Effector memory CD8-positive, alpha-beta T cell (primary cell): ENCODE measurements at places on chromosomes 11 and 22.

DNA sequence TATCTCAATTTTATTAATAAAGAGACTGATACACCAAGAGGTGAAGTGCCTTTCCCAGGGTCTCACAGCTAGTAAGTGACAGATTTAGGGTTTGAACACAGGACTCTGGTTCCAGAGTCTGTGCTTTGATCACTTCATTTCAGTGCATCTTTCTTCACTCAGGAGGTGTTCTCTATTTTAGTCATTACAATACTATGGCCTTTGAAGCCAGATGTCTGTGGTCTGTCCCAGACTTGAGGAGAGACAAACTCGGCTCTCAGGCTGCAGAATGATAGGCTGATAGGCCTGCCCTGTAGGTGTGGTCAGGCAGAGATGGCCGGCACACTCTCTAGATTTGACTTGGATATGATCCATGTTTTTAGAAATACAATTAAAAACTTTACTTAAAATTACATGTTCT is 478.5 kb upstream of the CCDC90B start:
- no peak for DNase-seq

GRCh38 chr11:119108146-119108856 is 1.2 kb downstream of the C2CD2L start:
- no peak for DNase-seq

DNA sequence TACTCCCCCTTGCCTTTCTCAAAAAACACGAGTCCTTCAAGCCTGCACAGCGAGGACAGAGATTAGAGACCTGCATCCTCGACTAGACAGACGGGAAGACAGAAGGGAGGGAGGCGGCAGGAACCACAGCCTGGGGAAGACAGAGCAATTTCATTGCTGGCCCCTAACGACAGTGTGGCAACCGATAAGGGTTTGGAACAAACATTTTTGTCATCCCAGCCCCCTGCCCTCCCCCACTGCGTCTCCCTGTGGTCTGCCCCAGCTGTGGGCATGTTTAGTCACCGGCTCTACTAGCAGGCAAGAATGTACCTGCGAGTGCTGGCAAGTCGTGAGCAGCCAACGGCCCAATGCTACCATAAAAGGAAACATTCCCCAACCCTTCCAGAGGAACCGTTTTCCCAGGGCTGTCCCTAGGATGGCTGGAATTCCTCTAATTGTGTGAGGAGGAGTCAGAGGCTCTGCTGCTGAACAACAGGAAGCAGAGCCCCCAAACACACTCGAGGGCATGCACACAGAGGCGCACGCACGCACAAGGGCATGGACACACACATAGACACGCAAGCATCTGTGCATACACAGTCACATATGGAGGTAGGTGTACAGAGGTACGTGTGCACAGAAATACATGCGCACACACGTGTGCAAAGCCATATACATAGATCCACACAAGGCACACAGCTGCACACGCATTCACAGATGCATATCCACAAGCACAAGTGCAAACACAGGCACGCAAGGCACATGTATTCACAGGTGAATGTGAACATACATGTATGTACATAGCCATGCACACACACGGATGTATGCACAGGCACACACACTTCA is 58.3 kb downstream of the MYH9 start:
- DNase-seq, result peak; percentile 73

- no peak for DNase-seq
Observed at GRCh38 chr11:133934096-133934495, 22.7 kb downstream of the IGSF9B start.

- DNase-seq, result no peak
Observed at GRCh38 chr11:48005136-48005535, 24.8 kb downstream of the PTPRJ start.

DNA sequence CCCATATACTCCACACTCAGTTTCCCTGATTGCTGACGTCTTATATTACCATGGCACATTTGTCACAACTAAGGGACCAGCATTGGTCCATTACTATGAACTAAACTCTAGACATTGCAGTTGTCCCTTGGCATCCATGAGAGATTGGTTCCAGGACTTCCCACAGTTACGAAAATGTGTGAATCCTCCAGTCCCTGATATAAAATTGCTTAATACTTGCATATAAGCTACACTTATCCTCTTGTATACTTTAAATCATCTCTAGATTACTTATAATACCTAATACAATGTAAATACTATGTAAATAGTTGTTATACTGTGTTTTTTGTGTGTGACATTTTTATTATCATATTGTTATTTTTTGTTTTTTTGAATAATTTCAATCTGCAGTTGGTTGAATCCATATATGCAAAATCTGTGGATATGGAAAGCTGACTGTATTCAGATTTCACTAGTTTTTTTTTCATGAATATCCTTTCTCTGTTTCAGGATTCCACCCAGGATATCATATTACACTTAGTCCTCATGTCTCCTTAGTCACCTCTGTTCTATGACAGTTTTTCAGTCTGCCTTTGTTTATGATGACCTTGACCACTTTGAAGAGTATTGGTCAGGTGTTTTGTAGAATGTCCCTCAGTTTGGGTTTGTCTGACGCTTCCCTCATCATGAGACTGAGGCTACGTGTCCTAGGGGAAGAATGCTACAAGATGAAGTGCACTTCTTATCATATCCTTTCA is 55.3 kb downstream of the INSC start:
- DNase-seq, result no peak

DNA sequence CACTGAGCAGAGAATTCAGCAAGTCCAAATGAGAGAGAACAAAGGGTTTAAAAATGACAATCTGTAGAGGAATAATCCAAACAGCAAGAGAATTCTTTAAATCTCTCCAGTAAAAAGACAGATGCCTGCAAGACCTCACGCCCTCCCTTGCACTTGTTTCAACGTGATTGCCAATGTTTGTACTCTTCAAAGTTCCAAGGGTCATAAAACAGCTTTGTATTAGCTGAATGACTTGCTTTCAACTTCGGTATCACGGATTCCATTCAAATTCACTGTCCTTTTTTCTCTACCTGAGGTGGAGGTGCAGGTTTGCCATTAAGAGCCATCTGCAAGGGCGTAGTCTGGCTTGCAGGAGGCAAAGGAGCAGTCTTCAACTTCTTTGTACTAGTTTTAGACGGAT is 41.1 kb upstream of the CHRNA10 start:
- DNase-seq, result no peak

DNA sequence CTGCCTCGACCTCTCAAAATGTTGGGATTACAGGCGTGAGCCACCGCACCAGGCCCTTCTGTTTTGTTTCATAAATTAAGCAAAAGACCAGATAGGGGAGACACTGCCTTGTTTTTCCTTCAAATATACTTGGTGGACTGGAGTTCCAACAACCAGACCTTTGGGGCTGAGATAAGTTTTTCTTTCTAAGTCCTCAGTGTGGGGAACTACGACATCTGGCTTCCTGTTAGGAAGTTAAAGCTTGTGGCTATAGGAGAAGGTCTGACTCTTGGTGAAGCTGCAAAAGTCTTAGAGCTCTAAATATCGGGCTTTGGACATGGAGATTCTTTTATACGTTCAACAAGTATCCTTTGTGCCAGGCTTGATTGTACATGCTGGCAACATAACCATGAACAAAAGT is 64.1 kb upstream of the EED start:
- DNase-seq, result no peak

- no peak for DNase-seq
Observed at GRCh38 chr11:69369210-69369825, 75.4 kb downstream of the MYEOV start.

- no peak for DNase-seq
Observed at GRCh38 chr11:74773476-74773875, 24.8 kb downstream of the RNF169 start.

DNA sequence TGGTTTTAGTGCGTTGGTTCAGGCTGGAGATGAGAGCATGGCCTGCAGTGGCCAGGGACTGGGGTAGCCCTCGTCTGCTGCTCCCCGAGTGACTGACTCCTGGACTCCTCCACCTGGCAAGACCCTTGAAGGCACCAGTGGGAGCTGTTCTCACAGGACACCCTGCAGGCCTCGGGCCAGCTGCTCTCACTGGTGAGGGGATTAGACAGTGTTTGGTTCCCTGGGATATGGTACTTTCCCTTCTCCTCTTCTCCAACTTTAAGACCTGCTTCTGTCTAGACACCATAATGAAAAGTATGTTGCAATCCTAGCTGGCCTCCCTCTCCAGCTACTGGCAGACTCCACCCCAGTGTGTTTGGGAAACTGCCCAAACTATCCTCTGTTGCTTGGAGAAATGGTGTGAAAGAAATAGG is 168.8 kb upstream of the CADM1 start:
- no peak for DNase-seq

DNA sequence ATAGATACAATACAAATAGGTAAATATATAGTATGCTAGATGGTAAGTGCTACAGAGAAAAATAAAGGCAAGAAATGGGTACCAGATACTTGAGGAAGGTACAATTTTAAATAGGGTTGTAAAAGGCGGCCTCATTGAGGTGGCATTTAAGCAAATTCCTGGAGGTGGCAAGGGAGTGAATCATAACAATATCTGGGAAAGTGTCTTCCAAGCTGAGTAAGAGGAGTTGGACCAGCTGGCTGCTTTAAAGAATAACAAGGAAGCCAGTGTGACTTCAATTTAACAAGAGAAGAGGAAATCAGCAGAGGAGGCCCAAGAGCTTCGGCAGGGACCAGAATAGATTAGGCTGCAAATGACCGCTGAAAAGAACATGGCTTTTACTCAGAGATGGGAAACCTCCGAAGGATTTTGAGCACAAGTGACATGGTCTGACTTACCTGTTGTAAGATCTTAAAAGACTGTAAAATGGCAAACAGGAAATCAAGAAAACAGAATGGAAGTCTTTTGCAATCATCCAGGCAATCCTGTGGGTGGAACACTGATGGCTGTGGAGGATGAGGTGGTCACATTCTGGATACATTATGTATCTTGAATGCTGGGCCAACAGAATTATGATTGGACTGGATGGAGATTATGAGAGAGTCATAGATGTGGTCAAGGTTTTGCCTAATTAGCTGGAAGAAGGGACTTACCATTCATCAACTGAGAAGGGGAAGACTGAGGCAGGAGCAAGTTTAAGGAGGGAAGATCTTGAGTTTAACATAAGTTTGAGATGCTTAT is 77.2 kb downstream of the RDX start:
- no peak for DNase-seq

DNA sequence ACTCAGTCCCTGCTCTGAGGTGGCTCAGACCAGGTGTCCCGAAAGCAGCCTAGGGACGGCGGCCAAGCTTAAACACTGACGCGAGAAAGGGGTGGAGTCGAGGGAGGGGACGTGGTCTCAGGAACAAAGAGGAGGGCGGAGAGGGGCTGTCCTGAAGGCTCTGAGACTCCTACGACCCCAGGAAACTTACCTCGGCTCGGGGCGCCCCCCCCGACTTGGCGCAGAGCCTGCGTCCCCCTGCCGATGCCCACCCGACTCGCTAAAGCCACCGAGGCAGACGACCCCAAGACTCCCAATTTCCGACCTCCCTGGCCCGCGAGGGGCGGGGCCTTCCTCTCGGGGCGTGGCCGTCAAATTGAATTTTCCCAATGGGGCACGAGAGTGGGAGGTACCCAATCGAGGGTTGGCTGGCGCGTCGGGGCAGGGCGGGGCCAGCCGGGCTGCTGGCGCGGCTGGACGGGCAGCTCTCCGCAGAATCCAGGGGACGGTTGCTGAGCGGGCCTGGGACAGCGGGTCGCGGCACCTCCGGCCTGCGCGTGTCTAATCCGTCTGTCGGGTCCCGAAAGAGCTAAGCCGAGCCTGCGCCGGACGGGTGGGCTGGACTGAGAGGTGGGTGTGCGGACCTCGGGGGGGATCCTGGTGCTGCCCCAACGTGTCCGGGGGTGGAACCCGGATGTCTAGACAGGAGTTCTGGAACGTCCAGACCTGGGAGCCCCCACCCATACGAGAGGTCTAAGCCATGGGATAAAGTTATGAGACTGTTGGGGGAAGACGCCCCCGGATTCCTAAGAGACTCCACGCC is at the start of gene SMTN:
Gene SMTN, plus strand, starts transcription at position 471 of the 802 bp plus-strand sequence. CDS start 1,941 bp downstream, outside the sequence.
- DNase-seq, result peak; percentile 89

- no peak for DNase-seq
Observed at GRCh38 chr22:41563051-41563711, 2.4 kb downstream of the CSDC2 start.

DNA sequence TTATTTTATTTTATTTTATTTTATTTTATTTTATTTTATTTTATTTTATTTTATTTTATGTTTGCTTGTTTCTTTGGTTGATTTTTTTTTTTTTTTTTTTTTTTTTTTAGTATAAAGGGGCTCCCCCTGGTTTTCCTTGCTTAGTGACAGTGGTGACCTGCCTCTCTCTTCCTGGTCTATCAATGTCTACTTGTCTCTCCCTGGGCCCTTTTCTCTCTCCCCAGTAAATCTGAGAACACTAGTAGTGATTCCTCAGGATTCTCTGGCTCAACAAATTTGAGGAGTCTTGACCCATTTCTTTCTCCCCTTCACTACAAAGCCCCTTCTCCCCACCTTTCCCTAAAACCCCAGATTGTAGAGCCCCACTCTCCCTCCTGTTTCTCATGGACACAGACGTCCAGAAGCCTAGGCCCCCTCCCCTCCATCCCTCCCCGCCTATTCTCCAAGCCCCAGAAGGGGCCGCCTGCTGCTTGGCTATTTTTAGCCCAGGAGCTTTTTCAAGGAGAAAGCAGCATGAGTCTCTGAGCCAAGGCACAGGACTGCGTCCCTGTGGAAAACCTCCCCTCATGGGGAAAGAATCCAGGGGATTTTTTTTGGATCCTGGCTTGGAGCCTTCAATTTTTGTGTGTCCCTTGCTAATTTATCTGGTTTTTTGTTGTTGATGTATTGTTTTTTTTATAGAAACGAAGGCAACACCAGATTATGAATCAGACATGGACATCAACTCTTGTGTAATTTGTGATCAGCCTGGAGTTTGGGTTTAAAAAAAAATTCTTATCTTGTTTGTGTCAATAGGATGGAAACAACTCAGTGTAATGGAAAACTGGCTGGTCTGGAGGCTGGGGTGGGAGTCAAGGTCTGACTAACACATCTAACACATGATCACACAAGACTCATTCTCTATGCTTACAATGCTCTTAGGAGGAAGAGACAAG is 17.5 kb upstream of the ACCSL start:
- DNase-seq, result no peak

GRCh38 chr11:21169639-21170038 is 500.3 kb downstream of the NELL1 start:
- no peak for DNase-seq

DNA sequence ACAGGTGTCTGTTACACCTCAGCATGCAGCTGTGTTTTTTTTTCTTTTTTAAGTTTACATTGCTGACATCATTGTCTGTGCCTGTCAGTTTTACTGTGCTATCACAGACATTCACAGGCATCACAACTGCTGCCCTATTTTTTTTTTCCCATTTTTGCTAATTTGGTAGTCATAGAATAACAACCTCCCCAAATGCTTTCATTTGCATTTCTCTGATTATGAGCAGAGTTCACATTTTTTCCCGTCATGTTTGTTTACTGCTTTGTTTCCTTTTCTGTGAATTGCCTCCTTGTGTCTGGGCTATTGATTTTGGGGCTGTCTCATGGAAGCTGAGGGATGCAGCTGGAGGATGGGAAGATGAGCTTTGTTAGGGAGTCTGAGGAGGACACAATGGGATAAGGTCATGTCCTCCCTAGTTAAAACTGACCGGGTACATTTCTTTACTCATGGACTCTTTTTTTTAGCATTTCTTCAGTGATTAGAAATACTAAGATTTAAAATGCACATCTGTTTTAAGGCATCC is 155.1 kb downstream of the LDLRAD3 start:
- no peak for DNase-seq

- DNase-seq, result no peak
Observed at GRCh38 chr11:123977731-123978347, at the start of gene OR10S1. Gene OR10S1, minus strand, starts transcription at chr11:123977781. Its CDS starts 117 bp downstream, at chr11:123977664.
